ENCODE measurements at places on chromosomes 7 and 10.

GRCh38 chr10:76036111-76036940, 604.9 kb downstream of the LRMDA start:
- DNase-seq, result peak; percentile 72

DNA sequence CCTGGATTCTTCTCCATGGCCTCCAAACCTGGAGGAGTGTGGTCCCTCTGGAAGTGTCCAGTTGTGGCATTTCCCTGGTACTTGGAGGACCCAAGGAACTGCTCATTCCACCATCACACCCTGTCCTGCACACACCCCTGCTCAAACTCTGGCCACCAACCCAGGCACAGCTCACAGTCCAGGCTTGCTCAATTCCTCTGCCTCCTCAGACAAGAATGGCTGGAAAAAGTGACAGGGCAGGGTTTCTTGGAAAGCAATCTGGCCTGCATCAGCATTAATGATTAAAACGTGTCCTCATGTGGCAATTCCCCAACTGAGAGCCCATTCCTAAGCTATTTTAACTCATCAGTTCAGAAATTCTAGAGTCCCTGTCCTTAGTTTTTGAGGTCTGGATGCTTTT, 17.2 kb upstream of the TPST1 start:
- no peak for DNase-seq

GRCh38 chr7:111168182-111168581, 77.3 kb downstream of the LRRN3 start:
- DNase-seq, result no peak

- DNase-seq, result no peak
Measured at GRCh38 chr10:7168414-7168813, 242.4 kb downstream of the SFMBT2 start.

DNA sequence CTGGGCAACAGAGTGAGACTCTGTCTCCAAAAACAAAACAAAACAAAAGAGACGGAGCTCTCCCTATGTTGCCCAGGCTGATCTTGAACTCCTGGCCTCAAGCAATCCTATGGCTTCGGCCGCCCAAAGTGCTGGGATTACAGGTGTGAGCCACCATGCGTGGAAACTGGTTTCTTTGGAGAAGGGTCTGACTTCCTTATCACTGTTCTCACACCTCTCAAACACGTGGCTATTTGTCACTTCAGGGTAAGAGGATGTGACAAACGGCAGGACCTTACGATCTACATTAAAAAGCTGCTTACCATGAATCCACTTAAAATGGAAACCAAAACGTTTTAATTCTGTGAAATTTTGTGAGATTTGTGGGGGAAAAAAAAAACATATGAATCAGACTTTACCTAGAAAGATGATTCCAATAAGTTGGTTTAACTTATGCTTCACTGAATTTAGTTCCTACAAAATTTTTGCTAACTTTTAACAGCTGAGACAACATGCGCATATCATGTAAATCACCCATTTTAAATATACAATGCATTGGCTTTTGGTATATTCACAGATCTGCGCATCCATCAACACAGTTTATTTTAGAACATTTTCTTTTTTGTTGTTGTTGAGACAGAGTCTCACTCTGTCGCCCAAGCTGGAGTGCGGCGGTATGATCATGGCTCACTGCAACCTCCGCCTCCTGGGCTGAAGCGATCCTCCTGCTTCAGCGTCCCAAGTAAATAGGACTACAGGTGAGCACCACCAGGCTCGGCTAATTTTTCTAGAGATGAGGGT, 18.7 kb upstream of the FOXK1 start:
- DNase-seq, result no peak

GRCh38 chr10:51696251-51696650, 3.1 kb downstream of the CSTF2T start:
- no peak for DNase-seq

- DNase-seq, result peak; percentile 81
Measured at GRCh38 chr7:23570592-23571200, 26.5 kb upstream of the CCDC126 start.

- DNase-seq, result peak; percentile 66
Measured at GRCh38 chr7:26091933-26092332, 60.1 kb upstream of the NFE2L3 start.

DNA sequence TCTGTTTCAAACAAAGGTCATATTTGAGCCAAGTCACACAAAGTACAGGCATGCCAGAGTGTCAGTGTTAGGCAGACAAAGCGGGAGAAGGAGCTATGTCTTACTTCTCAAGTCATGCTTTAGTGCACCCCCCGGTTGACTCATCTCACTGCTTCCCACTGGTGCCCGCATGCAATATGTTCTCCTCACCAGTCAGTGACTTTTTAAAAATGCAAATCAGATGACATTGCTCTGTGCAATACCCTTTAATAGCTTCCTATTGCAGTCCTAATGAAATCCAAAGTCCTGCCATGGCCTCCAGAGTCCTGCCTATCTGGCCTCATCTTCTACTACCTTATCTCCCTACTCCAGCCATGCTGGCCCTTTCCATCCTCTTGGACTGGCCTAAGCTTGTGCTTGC, 429.1 kb downstream of the ACTR3B start:
- DNase-seq, result no peak

GRCh38 chr7:23020742-23021401, 6.9 kb upstream of the HYCC1 start:
- no peak for DNase-seq

DNA sequence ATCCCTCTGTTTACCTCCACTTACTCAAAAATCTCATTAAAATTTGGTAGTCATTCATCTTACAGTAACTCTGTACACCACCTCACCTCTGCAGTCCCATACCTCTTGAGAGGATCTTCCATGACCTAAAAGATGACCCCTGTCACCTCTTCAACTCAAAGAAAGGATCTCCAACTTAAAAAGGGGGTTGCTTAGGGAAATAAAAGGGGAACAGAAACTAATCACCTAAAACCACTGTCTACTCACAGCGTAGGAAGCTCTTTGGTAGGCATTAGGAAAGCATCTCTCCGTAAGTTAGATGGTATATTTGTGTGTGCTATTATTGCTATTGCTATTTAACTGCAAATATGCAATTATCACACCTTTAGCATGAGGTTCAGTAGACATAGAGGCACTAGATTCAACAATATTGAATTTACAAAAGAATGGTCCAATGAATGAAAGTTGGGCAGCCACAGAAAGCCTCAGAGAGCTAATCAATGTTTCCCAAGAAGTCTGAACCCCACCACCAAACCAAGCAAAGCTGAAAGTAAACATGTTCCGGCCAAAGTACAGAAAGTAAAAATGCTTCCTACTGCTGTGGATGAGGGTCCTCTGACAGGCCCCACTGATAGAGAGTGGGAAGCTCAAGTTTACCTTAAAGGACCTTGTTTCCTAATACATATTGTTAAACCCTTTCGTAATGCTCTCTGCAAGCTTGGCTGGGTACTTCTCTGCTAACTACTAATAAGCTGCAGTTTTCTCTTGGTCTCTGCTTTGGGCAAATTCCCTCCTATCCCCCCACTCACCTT, 105.8 kb downstream of the GRM8 start:
- no peak for DNase-seq

DNA sequence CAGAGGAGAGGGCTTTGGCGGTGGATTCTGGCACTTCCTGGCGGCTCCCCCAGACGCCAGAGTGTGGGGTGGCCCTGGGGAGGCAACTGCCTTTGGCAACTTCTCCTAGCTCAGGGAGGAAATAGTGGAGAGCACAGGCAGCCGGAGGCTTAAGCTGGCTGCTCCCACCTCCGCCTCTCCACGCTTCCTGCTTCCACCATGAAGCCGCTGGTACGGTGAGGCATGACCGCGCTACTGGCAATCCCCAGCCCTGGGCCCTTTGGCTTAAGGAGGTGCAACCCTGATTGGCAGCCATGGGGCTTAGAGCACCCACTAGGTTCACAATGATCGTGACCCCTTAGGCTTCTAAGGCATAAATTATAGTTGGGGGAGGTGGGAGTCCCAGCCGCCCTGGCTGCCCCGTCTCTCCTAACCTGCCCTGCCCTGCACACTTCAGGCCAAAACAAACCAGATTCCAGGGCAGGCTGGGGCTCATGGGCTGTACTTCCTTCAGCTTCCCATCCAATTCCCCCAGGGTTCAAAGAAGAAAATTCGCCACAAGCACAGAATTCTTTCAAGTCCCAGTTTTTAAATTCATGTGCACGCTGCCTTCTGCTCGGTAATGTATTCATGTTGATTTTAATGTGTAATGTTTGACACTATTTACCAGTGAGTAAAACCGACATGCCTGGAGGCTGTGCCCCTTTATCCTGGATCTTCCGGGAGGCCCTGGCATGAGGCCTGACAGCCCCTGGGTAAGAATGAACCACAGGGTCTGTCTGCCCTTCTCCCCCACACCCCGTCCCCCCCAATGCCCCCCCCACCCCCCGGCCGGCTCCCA, 90.7 kb upstream of the LRRC4 start:
- peak; percentile 99 for DNase-seq

GRCh38 chr7:3280946-3281656, 20.0 kb upstream of the SDK1 start:
- no peak for DNase-seq

DNA sequence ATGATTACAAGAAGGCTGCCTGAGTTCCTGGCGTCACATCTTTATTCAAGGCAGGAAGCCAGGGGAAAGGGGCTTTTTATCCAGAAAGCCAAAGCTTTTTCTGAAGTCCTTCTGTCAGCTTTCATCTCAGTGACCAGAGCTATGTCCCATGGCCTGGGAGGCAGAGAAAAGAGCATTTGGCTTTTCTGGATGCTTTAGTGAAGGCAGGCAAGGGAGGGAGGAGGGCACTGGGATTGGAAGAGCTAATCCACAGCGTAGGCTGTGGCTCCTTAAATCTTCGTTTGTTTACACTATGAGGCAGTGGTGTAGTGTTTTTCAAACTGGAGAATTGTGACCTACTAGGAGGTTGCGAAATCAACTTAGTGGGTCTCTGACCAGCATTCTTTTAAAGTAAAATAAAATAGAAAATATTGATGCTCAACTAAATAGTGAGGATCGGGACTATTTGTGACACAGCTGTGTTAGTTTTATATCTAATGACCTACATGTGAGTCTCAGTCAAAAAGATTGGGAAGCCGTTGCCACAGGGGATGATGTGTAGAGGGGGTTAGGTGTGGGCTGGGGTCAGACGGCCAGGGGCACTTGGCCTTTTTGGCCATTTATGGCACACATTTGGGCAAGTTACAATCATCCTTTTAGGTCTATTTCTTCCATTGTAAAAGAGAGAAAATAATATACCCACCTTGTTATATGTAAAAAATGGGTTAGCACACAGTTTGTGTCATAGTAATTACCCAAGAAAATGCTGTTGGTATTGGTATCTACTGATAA, 14.1 kb downstream of the CRYGN start:
- no peak for DNase-seq

DNA sequence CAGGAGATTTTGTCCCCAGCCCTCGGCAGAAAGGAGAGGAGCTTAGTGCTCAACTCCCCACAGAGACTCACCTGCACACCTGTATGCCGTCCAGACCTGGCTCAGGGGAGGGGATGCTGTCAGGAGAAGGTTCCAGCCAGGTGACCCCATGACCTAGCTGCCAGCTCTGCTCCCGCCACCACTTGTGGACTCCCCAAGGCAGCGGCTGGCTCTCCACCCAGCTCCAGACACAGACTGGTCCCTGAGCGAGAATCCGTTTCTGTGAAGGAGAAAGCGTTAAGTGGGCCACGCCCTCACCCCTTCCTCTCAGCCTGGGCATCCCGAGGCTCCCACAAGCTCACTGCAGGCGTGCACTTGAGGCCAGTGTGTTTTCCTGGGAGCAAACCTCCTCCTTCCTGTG, 76.4 kb downstream of the RGS10 start:
- DNase-seq, result no peak

DNA sequence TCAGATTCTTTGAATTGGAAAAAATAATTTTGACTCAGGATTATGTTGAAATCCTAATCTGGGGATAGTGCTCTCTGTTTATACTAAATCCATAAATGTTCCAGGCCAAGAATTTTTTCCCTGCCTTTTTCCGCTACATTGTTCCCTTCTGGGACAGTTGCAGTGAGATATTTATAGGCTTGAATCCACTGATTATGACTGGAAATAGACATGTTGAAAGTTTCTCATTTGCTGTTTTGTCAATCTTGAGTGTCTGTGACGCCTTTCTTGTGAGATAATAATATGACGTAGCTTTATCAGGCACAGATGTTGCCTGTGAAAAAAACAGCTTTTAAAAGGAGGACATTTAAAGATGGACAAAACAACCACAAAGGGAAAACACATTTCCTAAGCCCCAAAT, 155.9 kb downstream of the ARID5B start:
- no peak for DNase-seq

DNA sequence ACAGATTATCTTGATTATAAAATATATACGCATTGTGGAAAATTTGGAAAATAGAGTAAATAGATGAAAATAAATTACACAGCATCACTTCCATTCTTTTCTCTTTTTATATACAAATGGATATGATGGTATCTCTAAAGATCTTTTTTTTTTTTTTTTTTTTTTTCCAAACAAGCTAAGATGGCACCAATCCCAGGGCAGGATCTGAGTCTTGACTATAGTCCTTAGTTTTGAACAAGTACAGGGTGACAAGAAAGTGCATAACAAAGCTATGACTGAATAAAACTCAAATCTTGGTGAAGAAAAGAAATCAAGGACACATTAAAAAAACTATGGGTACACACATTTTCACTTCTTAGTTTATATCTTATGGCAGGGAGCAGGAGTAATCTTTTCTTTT, 42.6 kb upstream of the FAM133B start:
- DNase-seq, result no peak

DNA sequence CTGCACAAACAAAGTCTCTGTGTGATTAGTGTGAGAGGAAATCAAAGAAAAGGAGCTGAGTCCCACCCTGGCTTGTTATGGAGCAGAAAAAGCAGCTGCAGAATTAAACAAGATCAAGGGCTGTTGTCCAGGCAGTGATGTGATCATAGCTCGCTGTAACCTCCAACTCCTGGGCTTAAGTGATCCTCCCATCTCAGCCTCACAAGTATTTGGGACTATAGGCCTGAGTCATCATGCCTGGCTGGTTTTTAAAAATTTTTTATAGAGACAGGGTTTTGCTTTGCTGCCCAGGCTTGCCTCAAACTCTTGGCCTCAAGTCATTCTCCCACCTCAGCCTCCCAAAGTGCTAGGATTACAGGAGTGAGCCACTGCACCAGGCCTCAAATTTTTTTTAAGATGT, 88.9 kb downstream of the IPMK start:
- no peak for DNase-seq

GRCh38 chr7:157490465-157490912, 153.7 kb downstream of the DNAJB6 start:
- peak; percentile 100 for DNase-seq

GRCh38 chr10:126264102-126265018, 123.9 kb downstream of the ADAM12 start:
- no peak for DNase-seq

DNA sequence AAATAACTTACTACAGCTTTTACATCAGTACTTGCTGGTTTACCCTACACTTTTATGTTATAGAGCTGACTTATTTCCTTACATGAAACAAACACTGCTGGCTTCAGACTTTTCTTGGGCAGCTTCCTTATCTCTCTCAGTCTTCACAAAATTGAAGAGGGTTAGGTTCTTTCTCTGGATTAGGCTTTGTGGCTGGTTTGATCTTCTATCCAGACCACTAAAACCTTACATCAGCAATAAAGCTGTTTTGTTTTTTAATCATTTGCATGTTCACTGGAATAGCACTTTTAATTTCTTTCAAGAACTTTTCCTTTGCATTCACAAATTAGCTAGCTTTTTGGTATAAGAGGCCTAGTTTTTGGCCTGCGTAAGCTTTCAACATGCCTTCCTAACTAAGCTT, 218.7 kb downstream of the LRRTM3 start:
- DNase-seq, result no peak

- DNase-seq, result no peak
Measured at GRCh38 chr7:153084278-153084677, 324.7 kb downstream of the ACTR3B start.

All from NB4 (cell line).